ENCODE measurements at places on chromosomes 7 and 10. TPM values are rescaled to one million over a fixed set of nuclear protein-coding genes. Genes with fewer than 3 reads are reported as not detected.

- DNase-seq: no peak
Observed at GRCh38 chr7:92988941-92989545, 128.7 kb downstream of the SAMD9 start.

DNA sequence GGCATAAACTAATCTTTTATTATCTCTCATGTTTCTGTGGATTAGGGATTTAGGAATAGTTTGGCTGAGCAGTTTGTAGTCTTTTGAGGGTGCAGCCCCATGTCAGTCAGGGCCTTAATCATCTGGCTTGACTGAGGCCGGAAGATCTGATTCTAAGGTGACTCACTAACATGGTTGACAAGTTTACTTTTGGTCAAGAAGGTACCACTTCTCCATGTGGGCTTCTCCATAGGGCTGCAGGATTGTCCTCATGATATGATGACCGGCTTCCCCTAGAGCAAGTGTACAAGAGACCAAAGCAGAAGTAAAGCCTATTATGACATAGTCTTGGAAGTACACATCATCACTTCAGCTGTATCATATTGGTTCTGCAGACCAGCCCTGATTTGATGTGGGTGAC lies 45.9 kb upstream of the OIT3 start:
- DNase-seq: no peak

The CTAGE15 gene
- 2.9 TPM for total RNA-seq

GRCh38 chr7:7156663-7157062 lies 25.7 kb upstream of the C1GALT1 start:
- no peak for DNase-seq

The OPALIN gene
- total RNA-seq: not detected

The C7orf33 gene
- total RNA-seq: not detected

- no peak for DNase-seq
Observed at GRCh38 chr7:7642081-7642480, 1.5 kb downstream of the UMAD1 start.

GRCh38 chr10:93947055-93947454 lies 46.7 kb upstream of the PLCE1 start:
- peak; percentile 17 for DNase-seq

DNA sequence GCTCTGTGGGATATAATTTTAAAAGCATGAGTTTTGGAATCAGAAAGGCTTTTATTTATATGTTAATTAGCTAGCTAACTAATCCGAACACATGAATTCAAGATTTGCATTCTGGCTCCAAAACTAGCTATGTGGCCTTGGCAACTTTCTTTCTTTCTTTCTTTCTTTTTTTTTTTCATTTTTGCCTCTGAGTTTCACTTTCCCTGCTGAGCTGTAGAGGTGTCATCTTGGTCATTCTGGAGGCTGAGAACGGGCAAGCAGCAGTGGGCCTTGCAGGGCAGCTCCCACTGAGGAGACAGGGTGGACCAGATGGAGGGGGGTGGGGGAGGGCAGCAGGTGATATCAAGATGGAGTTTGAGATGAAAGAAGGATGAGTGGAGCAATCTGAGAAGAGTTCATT lies 24.8 kb upstream of the SFMBT2 start:
- no peak for DNase-seq

DNA sequence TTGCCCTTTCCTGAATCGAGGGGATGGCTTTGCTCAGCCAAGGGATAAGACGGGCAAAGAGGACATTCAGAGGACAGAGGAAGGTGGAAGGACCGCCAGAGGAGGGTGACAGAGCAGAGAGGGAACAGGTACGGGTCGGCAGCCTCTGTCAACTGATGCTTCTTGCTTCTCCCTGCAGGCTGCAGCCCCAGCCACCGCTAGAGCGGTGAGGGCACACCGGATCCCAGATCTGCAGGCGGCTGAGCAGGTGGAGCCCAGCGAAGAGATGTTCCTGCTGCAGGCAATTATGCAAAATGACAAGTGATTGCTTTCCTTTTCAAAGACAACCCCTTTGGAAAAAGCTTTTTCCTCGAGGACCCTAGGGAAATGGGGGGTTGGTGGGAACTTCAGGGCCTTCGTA lies 181.9 kb upstream of the ANKRD30A start:
- no peak for DNase-seq

The GIMAP8 gene
- not detected for total RNA-seq

DNA sequence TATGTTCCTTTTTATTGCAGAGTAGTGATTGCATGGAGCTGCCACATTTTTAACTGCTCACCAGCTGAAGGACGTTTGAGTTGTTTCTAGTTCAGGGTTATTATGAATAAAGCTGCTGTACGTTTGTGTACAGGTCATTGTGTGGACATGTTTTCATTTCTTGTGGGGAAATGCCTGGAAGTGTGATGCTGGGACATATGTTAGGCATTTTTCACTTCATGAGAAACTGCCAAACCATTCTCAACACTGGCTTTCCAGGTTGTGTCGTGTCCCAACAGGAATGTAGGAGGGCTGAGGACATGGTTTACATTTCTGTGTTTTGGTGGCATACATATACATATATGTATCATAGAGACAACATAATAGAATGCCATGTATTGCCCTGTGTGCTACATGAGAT lies 73.0 kb downstream of the NEURL1 start:
- no peak for DNase-seq

DNA sequence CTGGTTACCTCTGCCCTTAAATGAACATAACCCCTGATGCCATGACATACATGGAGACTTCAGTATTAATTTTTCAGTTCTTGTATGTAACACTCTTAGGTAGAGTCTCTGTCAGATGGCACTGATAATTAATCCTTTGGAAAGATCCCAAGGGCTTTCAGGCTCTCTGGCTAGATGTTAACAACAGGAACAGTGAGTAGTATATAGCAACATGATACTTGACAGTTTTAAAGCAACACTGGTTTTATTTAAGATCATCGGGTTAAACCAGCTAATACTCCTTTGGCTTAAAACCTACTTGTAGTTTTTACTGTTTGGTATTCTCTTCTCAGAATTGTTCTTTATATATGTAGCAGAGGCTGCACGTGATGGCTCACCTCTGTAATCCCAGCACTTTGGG lies 27.3 kb downstream of the AHCYL2 start:
- DNase-seq: no peak

DNA sequence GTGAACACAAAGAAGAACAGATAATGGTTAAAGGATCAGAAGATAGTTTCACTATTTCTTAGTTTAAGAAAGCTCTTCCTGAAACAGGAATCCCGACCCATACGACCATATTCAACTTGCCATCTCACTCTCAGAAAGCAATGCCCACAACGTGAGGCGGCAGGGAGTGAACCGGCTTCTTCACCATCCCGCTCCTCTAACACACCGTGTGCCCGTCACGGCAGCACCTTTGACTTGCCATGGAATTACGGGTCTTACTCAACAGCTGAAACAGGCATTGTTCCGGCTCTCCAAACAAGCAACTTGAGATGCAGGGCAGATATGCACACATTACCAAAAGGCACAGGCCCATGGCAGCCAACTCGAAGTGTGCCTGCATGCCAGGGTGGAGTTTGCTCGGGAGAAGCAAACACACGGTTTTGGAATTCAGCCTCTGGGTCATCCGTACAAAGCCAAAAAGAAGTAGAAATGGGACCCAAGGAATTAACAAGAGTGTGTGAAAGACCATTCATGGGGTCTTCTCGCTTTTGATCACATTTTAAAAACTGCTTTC lies 293.6 kb downstream of the DNAJB6 start:
- DNase-seq: no peak

DNA sequence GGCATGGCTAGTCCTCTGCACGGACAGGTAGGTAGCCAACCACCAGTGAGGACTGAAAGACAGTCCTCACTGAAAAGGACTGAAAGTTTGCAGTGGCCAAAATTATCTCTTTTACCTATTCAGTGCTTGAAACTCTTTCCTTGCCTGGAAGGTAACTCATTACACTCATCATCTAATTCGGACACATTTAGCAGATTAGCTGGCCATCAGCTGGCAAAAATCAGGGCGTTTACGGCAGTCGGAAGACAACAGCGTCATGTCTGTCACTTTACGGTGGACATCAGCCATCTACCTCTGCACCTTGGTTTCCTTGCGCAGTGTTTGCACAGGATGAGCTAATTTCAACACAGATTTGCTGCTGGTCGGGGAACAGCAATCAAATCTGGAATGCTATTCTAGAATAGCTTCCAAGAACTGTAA lies 740 bp downstream of the ANXA7 start:
- DNase-seq: peak; percentile 40

- no peak for DNase-seq
Observed at GRCh38 chr7:128113839-128114238, 82.6 kb upstream of the LRRC4 start.

The WAC gene
- total RNA-seq: 116 TPM

The SUFU gene
- 6.6 TPM for total RNA-seq

- no peak for DNase-seq
Observed at GRCh38 chr7:139669106-139670061, 108.4 kb downstream of the HIPK2 start.

GRCh38 chr7:139035586-139036353 lies at the start of gene ZC3HAV1L:
Gene ZC3HAV1L (minus strand): TSS chr7:139036042. CDS start chr7:139036017, 25 bp downstream.
- peak; percentile 65 for DNase-seq
